ENCODE measurements at places on chromosomes 11 and 22.

- DNase-seq = no peak
These were observed 59.1 kb downstream of the ST3GAL4 start for GRCh38 chr11:126414615-126415014.

DNA sequence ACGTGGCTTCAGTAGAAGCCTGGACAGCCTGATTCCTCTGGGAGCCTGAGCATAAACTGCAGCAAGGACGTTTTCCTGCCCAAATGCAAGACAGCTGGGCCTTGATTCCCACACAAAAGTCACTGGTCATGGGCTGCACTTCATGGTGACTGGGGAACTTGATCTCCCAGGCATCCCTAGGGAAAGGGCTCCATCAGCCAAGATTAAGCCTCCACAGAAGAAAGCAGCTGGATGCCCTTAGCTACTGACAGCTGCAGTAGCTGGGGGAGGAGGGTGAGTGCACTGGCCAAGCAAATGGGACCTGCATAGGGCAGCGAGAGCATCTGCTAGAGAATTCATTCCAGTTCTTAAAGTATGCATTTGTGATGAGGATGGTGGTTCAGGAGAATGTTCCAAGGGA lies 267.4 kb upstream of the ISX start:
- no peak for DNase-seq

DNA sequence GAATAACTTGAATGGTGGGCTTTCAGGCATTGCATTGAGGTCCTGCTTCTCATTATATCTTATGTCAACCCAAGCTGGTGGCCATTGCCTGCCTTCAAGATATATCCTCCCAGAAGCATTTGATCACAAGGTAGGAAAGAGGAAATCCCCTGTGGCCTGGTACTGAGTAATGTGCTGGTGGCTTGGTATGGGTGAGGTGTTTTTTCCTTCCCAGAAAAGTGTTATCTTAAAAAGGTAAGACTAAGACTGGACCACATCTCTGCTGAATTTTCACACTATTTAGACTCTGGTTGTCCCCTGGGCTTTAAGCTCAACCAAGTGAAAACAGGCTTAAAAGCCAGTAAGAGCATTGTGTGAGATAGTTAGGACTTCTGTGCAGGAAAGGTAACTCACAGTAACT lies 3.7 kb downstream of the INSC start:
- DNase-seq = no peak

DNA sequence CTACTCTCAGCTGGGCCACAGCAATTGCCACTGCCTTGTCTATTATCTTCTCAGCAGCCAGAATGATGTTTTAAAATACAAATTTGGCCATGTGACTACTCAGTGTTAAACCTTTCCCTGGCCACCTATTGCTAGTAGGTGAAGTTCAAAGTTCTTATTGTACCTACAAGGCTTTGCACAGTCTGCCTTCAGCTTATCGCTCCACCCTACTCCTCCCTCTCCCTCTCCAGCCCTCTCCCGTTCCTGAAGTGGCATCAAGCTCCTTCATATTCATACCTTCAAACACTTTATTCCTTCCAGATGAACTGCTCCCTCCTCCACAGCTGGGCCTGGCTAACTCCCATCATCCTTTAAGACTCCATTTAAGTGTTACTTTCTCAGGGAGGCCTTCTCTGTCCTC lies 37.3 kb downstream of the OR10A6 start:
- no peak for DNase-seq

GRCh38 chr11:50088231-50088630 lies 55.6 kb downstream of the OR4C45 start:
- no peak for DNase-seq

- DNase-seq = peak; percentile 22
These were observed 682 bp downstream of the LARGE1 start for GRCh38 chr22:33919391-33920196.

GRCh38 chr11:81342966-81343365 lies 1390.7 kb downstream of the FAM181B start:
- no peak for DNase-seq

DNA sequence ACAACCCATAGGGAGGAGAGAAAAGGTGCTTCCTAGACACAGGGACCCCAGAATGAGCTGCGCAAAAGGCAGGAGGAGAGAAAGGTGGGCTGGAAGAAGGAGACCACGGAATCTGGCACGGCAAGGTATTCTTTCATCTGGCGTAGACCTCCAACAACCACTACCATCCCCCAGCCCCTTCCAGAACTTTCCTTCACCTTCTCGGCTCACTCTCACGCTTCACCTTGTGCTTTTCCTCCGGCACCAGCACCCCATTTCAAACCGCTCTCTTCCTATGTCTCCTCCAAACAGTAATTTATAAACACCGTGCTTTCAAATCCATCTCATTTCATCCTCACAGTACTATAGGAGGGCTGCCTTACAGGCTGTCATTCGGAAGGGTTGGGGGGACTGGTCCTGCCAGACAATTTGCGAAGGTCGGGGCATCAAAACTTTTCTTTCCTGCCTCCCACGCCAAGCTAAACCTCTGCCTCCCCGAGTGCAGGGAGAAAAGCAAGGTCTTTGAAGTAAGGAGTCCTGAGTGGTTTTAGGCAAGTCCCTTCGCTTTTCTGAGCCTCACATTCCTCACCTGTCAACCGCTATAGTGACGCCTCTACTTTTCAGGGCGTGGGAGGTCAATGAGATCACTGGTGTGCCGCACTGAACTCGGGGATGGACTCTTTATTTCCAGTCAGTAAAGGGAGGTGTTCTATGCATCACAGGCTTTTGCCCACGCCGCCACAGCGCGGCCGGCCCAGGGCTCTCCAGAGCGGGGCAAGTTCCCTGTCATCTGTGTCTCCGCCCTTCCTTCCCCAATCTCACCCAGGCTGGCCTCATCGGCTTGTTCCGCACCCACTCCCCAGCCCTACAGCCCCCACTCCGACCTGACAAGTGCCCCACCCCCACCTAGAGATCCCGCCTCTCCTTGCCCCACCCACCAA lies 800 bp downstream of the KCTD21 start:
- no peak for DNase-seq

GRCh38 chr11:64970731-64971151 lies 1.2 kb downstream of the MAJIN start:
- DNase-seq = no peak

GRCh38 chr22:38310518-38311322 lies 6.5 kb downstream of the CSNK1E start:
- no peak for DNase-seq

All from suppressor macrophage (primary cell).